GM23248 (cell line): ENCODE measurements at places on chromosomes 12 and 14. TPM values are rescaled to one million over a fixed set of nuclear protein-coding genes. Genes with fewer than 3 reads are reported as not detected.

GRCh38 chr12:85740186-85740585, 96.0 kb downstream of the RASSF9 start:
- DNase-seq = peak; percentile 32

GRCh38 chr12:57237932-57238853, 8.7 kb downstream of the SHMT2 start:
- peak; percentile 58 for DNase-seq

DNA sequence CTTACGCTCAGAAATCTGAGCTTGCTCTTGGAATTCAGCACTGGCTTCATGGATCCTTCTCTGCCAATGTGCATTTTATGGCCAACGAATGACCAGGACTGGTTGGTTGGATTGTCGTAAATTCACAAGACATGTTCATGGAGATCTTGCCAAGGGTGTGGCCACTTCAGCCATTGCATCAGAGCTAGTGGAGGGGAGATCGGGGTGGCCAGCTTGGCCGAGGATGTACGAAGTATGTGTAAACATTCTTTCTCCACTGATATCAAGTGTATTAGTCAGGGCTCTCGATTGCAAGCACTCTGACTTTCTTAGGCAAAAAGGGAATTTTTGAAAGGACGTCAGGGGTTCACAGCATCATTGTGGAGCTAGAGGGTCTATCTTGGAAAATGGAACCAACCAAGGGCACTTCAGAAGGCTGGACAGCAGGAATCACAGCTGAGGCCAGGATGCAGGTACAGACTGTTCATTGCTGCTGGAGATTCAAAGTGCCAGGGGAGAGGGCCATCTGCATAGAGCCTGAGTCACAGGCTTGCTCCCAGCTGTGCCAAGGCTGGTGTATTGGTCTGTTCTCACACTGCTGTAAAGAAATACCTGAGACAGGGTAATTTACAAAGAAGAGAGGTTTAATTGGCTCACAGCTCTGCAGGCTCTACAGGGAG, 32.9 kb upstream of the ADGRD1 start:
- peak; percentile 90 for DNase-seq

GRCh38 chr12:76726626-76727025, 37.3 kb upstream of the ZDHHC17 start:
- DNase-seq = no peak

DNA sequence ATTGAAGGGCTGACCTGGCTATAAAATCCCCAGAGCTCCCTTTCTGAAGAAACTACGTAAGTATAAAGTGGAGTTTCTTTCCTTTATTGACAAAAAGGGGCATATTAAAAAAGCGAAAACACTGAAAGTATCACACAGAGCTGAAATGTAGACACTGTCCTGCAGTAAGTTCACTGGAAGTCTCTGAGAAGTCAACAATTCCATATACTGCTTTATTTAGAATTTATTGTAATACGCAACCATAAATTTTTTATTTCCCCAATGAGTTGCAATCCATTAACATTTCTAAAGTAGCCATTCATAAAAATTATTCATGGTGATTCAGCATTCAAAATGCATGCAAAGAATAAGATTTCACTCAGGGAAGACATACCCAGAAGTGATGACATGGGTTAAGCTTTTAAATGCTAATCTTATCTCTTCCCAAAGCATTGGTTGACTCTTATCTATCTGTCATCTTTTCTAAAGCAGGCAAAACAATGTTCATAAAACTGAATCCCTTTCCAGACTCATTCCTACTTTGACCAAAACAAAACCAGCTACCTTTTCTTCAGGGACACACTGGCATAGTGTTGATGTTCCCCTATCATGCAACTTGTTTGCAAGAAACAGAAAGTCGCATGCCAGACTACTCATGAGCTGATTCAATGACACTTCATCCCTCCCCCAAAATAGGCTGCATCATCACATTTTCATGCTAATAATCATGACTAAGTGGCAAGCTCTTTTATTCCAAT, 17.3 kb downstream of the KITLG start:
- DNase-seq = peak; percentile 91

GRCh38 chr14:106491851-106492250, 965.5 kb downstream of the TMEM121 start:
- DNase-seq = peak; percentile 0

- no peak for DNase-seq
Measured at GRCh38 chr14:83253870-83254269, 1720.2 kb upstream of the SEL1L start.

DNA sequence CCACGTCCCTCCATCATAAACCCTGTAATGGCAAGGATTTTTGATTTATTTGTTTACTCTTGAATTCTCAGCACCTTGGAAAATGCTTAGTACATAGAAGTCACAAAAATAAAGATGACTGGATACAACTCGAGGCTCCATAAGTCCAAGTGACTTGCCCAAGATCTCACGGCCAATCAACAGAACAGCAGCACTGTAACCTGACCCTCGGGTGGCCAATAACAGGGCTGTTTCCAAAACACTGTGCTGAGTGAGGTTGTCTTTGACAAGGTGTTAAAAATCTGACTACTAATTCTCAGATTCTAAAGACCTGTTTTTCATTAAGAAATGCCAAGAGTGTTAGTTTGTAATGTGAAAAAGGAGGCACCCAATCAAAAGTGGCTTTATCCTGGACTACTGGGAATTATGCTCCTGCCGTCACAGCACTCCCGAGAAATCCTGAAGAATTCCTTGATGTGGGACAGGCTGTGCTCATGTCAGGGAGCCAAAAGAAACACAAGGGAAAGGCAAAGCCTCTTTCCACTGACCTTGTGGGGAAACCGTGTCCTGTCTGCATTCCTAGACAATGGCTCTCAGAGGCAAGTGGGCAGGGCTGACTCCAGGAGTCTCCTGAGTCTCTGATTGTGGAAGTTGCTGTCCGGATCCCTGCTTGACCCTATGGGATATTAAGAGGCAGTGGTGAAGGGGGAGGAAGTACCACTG, 204.7 kb upstream of the PELI2 start:
- no peak for DNase-seq

DNA sequence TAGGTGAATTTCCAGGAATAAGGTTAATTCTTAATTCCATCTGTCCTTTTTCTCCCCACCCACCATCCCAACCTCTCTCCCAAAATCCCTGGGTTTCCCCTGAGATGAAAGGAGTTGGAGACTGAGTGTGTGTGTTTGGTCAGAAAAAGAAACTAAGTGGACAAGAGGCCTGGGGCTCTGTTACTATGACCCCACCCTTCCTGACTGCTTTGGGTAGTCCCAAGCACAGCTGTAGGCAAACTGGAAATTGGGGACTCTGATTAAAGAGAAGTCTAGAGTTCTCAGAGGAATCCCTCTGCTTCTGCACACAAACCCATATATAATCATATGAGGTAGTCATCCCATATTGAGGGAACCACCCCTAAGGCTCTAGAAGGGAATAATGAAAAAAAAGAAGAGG, 7.0 kb upstream of the HOXC12 start:
- no peak for DNase-seq

- DNase-seq = no peak
Measured at GRCh38 chr12:113844495-113845210, 121.5 kb downstream of the RBM19 start.

DNA sequence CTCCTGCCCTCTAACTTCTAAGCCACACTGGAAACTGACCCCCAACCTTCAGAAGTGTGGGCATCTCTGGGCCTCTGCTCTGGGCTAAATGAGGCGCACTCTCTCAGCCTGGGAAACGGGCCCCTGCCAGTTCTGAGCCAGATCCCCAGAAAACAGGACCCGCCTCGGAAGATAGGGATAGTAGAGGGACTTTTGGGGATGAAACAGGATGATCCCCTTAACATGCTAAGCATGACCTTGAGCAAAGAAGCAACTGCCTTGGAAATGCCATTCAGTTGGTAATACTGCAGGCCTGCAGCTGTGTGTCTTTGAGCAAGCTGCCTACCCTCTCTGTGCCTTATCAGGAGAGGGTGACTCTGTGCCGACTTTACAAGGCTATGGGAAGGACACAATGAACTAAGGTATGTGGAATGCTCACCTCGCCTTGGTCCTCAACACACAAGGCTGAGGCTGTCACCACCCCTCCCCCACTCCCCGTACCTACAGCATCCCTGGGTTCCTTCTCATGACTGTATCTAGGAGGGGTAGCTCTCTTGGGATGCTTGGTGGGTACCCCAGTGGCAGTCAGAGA, 54.0 kb downstream of the NCOR2 start:
- DNase-seq = no peak

DNA sequence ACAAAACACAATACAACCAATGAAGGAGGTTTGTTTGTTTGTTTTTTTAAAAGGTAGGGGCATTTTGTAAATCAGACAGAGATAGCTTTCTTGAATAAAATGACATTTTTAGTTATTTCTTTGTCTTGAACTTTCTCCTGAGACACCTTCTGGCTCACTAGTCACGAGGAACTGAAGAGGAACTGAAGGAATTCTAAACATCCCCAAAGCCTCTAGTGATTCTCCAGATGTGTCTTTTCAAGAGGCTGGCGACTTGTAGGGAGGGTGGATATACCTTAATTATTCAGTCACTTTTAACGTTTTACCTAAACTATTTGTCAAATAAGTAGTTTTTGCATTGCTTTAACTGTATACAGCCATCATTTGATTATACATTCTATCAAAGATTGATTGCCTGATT, 211.2 kb upstream of the LRIG3 start:
- no peak for DNase-seq

Gene IGF1
- 2.1 and 2.3 TPM in 2 replicates for polyA plus RNA-seq

Gene FOXM1
- 15.4 TPM in 2 replicates for polyA plus RNA-seq

Gene ANKRD52
- 61.5 and 61.7 TPM in 2 replicates for polyA plus RNA-seq

Gene GPR84
- polyA plus RNA-seq = not detected in 2 replicates

Gene MFAP5
- 678 and 679 TPM in 2 replicates for polyA plus RNA-seq

Gene MUCL1
- not detected in 2 replicates for polyA plus RNA-seq

Gene SERPINA12
- not detected in 2 replicates for polyA plus RNA-seq
